ENCODE measurements at places on chromosomes 13 and 19.

GRCh38 chr13:20847296-20847695, 55.2 kb downstream of the XPO4 start:
- no peak for DNase-seq

- no peak for DNase-seq
Observed at GRCh38 chr13:41905600-41906254, 55.2 kb downstream of the VWA8 start.

DNA sequence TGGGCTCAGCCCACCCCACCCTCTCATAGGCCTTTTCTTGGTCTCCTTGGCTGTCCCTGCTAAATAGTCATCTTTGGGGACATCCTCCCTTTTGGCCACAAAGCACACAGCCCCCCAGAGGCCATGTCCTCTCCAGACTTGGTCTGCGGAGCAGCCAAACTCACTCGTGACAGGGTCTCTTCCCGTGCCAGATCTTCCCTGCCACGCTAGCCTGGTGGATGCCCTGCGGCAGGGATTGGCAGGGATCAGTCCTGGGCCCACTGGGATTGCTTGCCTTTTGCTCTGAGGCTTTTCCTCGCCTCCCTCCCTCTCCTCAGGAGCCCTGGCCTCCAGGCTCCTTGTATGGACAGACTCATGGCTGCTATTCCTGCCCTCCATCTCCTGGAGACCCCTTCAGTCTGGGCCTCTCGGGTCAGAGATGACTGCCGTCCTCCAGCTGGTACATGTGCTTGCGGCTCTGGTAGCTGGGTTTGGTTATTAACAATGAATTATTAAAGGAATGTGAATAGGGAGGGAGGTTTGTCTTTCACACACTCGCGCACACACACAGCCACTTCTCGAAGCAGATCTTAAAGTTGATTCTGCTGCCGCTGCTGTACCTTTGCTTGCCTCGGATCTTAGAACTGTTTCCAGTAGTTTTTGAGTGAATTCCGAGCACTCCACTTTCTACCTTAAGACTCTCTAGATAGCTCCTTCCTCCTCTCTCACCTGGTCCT, 45.1 kb downstream of the NFIX start:
- DNase-seq: no peak

- DNase-seq: peak; percentile 21
Observed at GRCh38 chr13:75326173-75327134, 155.5 kb downstream of the TBC1D4 start.

DNA sequence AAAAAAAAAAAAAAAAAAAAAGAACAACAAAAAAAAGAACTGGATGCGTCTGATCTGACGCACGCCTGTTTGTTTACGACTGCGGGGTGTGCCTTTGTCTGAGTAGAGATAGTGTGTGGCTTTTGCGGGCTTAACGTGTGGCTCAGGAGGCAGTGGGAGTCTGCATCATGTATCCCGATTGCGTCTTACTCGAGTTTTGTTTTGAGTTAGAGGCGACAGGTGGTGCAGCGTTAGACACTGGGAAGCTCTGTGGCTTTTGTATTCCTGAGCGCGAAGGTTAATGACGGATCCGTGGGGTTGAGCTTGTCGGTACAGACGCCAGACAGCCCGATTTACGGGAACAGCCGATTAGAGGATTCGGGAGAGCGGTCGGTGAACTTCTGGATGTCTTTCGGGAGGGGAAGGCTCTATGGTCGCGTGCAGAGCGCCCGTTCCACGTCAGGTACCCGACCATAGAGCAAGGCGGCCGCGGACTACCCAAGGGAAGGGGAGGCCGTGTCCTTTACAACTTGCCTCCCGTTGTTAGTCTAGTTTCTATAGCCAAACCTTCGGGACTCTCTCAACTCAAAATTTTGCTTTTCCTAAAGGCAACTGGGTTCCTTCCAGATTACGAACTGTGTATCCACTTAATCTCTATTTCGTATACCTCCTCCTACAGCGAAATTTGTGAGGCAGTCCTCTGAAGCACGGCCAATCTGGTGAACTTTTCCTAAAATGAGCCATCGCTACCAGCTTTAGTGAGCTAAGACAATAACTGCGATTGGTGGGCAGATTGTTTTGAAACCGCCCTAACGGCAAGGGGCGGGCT, 926 bp upstream of the HNRNPUL1 start:
- DNase-seq: peak; percentile 87

Measured in stimulated activated effector memory CD8-positive, alpha-beta T cell treated with anti-CD3 and anti-CD28 coated beads, Interleukin-12 subunit alpha, Interleukin-12 subunit beta, amount 100 ng/mL, for 72 hours (primary cell).